ENCODE measurements at places on chromosomes 6 and 20. TPM values are rescaled to one million over a fixed set of nuclear protein-coding genes. Genes with fewer than 3 reads are reported as not detected.

DNA sequence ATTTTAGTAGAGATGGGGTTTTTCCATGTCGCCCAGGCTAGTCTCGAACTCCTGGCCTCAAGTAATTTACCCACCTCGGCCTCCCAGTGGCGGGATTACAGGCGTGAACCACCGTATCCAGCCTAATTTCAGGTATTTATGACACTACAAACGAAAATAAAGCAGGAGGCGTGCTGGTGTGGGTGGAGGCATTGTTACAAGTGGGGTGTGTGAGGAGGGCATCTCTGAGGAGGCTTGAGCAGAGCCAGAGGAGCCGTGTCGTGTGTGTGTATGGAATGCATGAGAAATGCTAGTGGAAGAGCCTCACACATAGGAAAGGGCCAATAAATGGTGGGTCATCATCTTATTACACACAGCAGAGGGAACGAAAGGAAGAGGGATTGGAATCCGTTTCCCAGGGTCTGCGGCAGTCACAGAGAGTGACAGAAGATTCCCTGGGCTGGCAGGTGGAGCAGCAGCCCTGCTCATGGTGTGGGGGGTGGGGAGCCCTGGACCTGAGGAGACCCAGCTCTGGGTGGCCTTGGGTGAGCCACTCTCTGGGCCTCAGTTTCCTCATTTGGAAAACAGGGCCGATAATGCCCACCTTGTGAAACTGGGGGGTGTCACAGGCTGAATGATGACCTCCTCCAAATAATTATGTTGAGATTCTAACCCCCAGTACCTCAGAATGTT is 17.2 kb upstream of the PEDS1 start:
- DNase-seq: no peak

Gene ZC2HC1B
- total RNA-seq: not detected

GRCh38 chr6:157221049-157221816 is 102.1 kb downstream of the TMEM242 start:
- DNase-seq: peak; percentile 88

Gene LYRM4
- 37.0 TPM for total RNA-seq

Gene RPS6KA2
- 18.5 TPM for total RNA-seq

DNA sequence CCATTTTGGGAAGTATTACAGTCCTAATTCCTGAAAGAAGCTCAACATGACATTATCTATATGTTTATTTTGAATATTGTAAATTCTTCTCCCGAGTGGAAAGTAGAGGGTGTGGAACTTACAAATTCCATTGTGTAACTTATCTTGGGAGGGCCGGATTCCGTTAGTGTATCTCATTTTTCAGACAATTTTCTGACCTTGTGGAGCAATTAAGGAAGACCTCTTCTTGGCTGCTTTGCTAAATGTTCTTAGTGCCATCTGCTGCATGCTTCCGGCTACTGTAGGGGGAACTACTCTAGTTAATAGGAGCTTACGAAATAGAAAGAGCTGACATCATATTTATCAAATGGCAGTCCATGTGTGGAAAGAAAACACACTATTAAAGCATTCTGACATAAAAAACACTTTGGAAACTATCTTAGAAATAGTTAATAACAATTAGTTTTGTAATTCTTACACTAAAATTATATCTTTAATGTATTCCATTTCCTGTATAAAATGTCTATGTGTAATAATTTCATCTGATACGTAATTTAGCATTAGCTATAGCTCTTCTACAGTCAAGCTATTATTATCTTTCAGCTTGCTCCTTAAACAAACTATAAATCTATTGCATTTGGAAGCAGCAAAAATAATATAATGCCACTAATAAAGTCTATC is 41.5 kb upstream of the KCNQ5 start:
- DNase-seq: no peak

- DNase-seq: no peak
These were observed 70.8 kb upstream of the AHI1 start for GRCh38 chr6:135568379-135568778.

GRCh38 chr6:137095651-137096238 is 51.0 kb upstream of the IL20RA start:
- DNase-seq: no peak

DNA sequence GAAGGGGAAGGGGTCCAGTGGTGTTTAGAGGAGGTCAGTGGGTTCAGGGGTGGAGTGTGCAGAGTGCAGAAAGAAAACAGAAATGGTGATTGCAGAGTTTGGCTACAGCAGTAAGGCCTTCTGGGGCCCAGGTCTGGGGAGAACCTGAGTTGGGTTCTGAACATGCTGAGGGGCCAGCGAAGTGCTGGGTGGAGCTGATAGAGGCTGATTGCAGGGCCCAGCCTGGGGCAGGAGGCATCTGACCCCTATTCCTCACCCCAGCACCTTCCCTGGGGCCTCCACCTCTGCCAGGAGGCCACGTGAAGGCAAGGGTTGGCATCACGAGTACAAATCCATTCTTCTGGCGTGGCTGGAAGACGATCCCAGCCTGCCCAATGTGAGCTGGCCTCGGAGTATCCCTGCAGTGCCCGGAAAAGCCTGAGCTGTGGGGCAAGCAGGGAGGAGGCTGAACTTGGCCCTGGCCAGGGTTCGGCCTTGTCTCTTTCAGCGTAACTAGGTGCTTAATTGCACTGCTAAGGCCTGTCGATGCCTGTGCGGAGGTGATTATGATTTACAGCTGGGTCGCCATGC is 35.3 kb downstream of the VSTM2L start:
- DNase-seq: no peak

Gene FKBP1C
- 0.46 TPM for total RNA-seq

Measured in PC-9 (cell line).